Adrenal gland (tissue), 19 donors: ENCODE measurements at places on chromosomes 2 and 18. TPM values are rescaled to one million over a fixed set of nuclear protein-coding genes. Genes with fewer than 3 reads are reported as not detected.

DNA sequence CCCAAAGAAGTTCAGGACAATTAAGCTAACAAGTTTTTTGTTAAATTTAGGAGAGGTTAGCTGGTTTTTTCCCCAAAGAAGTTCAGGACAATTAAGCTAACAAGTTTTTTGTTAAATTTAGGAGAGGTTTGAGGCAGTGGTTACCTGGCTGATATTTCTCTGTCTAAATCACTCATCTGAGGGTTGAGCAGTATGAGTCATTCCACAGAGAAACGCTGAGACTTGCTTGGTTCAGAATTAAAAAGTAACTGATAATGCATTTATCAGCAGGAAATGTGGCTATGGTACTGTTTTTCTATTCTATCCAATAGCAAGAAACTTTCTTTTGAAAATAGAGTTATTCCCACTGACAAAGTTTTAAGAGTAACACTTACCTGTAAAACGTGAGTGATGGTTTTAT, 22.8 kb upstream of the KIDINS220 start:
- no peaks in the 10 kb centered on the region for H3K27me3 ChIP-seq
- no peak overlapping the region for H3K27ac ChIP-seq
- no peaks in the 10 kb centered on the region for H3K36me3 ChIP-seq
- DNase-seq, result no peak
- no peaks in the 10 kb centered on the region for H3K4me1 ChIP-seq

GRCh38 chr18:79251021-79251420, 144.7 kb upstream of the NFATC1 start:
- DNase-seq, result no peak
- H3K4me3 ChIP-seq, result no peak overlapping the region
- no peaks in the 10 kb centered on the region for H3K27me3 ChIP-seq
- H3K36me3 ChIP-seq, result no peaks in the 10 kb centered on the region
- no peak overlapping the region for H3K27ac ChIP-seq
- H3K4me1 ChIP-seq, result no peaks in the 10 kb centered on the region

- DNase-seq, result no peak
- no peak overlapping the region for H3K4me3 ChIP-seq
- no peaks in the 10 kb centered on the region for H3K4me1 ChIP-seq
- no peaks in the 10 kb centered on the region for H3K36me3 ChIP-seq
Observed at GRCh38 chr2:33312355-33312754, 164.1 kb upstream of the RASGRP3 start.

- DNase-seq, result peak; percentile 77
- H3K4me1 ChIP-seq, result peaks cover 12% of the 10 kb centered on the region
- no peaks in the 10 kb centered on the region for H3K27me3 ChIP-seq
- H3K36me3 ChIP-seq, result no peaks in the 10 kb centered on the region
Observed at GRCh38 chr2:119756837-119757236, 2.9 kb upstream of the PTPN4 start.

DNA sequence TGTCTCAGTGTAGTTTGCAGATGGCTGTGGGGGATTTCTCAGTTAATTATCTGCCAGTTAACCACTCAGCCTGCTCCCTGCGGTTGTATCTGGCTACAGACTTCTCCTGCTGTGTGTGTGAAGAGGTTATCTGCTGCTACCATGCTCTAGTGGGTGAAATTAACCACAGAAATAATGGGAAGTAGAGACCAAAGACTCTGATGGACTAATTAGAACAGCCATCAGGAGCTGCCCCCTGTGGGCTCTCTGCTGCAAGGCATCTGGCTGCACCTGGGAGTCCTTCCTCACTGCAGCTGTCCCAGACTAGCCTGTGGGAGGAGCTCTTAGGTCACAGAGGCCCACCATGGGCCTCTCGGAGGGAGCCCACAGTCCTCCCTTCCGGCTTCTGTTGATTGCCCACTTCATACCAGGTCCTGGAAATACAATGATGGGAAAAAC, 66.6 kb downstream of the CTIF start:
- no peaks in the 10 kb centered on the region for H3K27me3 ChIP-seq
- H3K4me3 ChIP-seq, result no peak overlapping the region
- no peaks in the 10 kb centered on the region for H3K36me3 ChIP-seq
- no peak for DNase-seq
- H3K4me1 ChIP-seq, result peaks cover 20% of the 10 kb centered on the region
- no peak overlapping the region for H3K27ac ChIP-seq

GRCh38 chr18:12376034-12376753, 833 bp downstream of the AFG3L2 start:
- H3K4me1 ChIP-seq, result peaks cover 20% of the 10 kb centered on the region
- peak; percentile 35 for DNase-seq
- H3K27ac ChIP-seq, result peak overlapping the region; percentile 100

DNA sequence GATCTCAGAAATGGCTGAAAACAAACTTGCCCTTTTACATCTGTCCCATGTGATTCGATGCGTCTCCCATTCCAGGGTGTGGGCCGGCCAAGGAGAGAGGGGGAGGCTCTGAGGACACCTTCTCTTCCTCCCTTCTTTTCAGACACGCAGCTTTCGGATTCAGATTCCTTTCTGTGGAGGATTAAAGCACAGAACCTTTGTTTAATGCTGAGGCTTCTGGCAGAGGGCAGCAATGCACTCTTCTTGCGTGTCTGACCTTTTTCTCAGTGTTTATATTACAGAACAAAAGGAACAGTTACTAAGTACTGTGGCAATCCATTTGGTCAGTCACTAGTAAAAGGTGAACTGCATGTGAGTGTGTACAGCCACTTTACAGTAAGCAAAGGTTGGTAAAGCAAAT, 268.9 kb upstream of the CCDC68 start:
- peak overlapping the region; percentile 20 for H3K27ac ChIP-seq
- no peak overlapping the region for H3K4me3 ChIP-seq
- no peaks in the 10 kb centered on the region for H3K27me3 ChIP-seq
- H3K4me1 ChIP-seq, result no peaks in the 10 kb centered on the region
- peaks cover 73% of the 10 kb centered on the region for H3K36me3 ChIP-seq
- no peak for DNase-seq

Gene AKAIN1
- 5.9 TPM for total RNA-seq

Gene LDAH
- total RNA-seq, result 31.5 TPM
